Astrocyte of the cerebellum (primary cell): ENCODE measurements at places on chromosomes 5 and 9.
A peak's percentile ranks its signal among the peaks of the same experiment; 100 is the strongest.

DNA sequence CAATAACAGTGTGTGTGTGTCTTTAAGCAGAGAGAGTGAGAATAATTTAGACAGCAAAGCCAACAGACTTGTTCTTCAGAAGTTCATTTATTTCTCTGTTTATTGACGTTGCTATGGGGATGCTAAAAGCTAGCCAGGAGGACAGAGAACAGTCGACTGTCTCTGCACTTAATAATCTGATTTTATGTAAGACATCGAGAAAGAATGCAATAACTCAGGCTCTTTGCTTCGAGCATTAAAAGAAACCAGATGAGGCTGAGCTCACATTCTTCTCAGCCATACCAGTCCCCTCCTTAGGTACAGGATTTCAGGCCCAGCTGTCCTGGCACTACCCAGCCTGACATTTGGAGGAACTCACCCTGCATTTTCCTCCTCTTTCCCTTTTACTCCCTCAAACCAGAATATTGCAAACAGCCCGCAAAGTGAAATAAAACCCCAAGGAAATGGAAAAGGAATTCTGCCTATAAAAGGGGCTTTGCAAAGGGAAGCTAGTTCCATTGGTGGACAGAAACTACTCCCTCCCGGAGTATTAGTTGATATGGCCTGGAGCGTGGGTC is 44.5 kb upstream of the DPYSL3 start:
- DNase-seq = peak; percentile 73

GRCh38 chr9:135613946-135614805 is 25.2 kb downstream of the GLT6D1 start:
- no peak for DNase-seq

DNA sequence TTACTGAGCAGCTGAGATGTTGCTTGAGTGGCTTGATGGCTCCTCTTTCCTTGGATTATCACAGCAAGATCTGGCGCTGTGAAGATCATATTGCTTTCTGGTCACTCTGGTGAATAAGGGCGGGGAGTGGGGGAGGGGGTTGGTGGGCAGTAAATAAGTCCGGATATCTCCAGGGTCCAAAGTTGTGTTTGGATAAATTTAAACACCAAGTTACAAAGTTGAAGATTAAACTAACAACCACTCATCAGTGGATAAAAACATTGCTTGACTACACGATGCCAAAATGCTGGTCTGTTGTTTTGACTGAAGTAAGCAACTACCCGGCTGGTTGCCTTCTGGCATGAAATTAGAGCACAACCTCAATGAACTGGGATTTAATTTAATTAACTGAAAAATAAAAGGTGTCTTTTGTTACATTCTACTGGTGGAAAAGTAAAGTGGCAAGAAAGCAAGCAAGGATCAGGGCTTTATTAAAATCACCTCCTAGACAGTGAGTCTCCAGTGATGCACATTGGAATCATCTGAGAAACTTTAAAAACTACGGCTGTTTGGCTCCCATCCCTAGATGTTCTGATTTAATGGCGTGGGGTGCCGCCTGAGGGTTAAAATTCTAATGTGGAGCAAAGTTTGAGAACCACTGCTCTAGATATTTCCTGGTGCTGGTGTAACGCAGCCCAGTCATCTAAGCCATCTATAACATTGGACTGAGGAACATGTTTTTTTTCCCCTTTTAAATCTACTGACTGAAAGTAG is 86.7 kb upstream of the AGXT2 start:
- no peak for DNase-seq

DNA sequence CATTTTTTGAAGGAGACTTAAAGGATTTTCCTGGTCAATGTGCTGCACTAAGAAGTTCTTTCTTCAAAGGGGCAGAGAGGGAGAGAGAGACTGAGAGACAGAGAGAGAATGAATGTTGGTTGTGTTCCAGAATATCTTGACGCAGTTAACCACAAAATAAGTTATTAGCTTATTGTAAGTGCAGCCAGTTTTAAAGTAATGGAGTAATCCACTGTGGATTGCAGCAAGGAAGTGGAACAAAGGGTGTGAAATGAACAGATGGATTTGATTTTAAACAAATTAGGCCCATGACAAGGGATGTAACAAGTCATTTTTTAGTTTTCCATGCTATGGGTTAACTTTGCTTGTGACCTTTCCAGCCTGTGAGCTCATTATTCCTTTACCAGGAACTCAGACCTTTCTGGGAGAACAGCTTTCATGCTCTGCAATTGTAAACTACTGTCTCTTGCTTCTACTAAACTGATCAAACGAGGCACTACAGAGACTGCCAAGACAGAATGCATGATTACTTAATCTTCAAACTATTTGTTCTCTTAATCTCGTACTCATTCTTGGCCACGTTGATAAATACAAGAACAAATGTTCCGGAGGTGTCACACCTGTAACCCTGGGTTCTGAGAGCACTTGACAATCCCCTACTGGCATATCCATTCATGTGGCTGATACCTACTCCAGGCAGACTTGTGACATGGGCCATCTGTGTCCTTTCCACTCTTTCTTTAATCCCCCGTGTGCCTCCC is 131.1 kb downstream of the TLE1 start:
- peak; percentile 85 for DNase-seq

DNA sequence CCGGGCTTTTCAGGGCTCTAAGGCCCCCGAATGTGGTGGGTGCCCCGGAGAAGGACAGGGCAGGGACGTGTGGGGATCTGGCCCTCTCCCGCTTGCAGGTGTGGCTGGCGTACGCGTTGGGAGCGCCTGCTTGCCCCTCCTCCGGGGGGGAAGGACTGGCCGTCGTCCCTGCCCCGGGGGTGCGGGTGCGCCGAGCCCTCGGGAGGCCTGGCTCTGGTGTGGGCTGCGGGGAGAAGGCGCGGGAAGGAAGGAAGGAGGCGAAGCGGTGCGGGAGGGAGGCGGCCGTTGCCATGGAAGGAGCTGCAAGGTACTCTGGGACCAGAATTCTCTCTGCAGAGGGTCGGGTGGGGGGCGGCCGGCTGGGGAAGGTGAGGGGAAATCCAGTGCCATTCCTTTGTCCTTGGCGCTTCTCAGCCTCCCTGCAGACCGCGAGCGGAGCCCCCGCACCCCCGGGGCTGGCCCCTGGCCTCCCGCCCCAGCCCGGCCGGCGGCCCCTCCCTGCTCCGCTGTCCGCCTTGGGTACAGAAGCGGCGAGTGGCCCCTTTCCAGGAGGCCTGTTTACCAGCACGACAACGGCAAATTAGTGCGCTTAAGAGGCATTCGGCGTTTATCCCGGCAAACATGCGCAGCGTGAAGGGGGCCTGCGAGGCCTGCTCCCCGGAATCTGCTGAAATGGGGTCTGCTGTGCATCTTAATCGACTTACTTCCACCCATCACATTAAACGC is 67.1 kb upstream of the UNC5A start:
- DNase-seq = no peak

DNA sequence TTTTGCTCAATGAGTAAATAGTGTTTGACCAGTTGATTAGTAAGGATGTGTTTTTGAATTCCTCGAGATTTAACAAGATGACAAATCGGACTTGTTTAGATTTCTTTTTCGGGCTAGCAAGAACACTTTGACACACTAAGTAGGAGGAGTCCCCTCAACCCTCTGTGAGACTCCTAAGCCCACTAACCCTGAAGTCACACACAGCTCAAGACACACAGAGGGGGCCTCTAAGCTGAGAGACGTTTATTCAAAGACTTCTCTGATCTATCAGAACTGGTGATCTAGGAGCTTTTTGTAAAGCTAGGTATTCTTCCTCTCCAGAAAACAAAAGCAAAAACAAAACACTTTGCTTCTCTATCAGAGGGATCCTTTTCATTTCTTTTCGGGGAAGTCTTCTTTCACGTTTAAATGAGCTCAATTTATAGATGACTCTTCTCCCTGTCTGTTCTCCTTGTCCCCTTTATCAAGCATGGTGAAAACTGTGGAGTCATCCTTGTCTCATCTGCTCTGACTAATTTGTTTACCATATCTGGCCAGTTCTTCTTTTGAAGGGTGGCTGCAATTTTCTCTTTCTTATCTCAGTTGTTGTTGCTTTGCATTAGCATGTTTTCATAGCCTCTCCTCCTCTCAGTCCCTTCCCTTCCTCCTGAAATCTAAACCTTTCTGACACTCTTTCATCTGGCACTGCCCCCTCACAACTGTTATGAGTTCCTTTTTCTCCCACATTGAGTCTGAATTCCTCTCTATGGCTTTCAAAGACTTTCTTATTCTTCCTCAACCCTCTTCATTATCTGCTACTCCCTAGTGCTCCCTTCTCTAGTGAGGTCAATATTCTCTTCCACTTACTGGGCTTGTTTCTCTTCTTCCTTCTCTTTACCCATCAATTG is 68.5 kb upstream of the RAI14 start:
- no peak for DNase-seq

GRCh38 chr9:2023532-2023931 is 8.4 kb downstream of the SMARCA2 start:
- no peak for DNase-seq

DNA sequence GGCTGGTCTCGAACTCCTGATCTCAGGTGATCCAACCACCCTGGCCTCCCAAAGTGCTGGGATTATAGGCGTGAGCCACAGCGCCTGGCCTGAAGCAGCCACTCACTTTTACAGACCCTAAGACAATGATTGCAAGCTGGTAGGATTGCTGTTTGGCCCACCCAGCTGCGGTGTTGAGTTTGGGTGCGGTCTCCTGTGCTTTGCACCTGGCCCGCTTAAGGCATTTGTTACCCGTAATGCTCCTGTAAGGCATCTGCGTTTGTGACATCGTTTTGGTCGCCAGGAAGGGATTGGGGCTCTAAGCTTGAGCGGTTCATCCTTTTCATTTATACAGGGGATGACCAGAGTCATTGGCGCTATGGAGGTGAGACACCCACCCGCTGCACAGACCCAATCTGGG is 1.5 kb downstream of the CA9 start:
- no peak for DNase-seq

- DNase-seq = no peak
Observed at GRCh38 chr9:135888766-135889394, 18.5 kb downstream of the CAMSAP1 start.

- no peak for DNase-seq
Observed at GRCh38 chr9:113310538-113310937, 7.4 kb upstream of the RNF183 start.

DNA sequence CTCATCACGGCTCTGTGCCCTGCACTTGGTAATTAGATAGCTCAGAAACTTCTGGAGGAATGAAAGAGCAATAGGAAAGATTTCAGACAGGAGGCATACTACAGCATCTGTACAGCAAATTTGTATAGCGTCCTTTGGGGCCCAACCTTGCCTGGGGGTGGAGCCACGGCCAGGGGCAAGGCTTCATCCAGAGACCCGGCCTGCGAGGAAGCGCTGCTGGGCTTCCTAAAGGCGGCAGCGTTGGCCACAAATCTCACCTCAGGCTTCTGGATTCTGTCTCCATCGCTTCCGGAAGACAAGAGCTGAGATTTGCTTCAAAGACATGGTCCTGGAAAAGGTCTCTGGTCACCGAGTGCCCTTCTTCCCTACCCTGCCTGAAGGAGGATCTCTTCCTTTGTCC is 12.2 kb upstream of the SPATA31D1 start:
- no peak for DNase-seq

DNA sequence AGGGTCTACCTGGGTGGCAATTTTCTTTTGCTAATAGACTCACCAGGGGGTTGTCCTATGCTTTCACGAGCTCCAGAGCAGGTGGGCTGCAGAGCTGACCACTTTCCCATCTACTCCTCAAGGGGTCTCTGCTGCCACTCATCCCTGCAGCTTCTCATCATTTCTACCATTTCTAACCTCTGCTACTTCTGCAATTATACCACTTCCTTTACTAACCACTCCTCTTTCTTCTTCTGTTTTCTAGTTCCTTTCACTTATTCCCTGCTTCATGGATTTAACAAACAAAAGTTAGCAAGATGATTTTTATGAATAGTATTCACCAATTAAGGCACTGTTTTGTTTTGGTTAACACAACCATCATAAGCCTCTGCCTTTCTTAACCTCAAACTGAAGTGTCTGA is 34.5 kb upstream of the NIPBL start:
- DNase-seq = no peak

- DNase-seq = no peak
Observed at GRCh38 chr9:105445203-105445881, 2.5 kb upstream of the FSD1L start.

GRCh38 chr5:140925806-140926442 is at the start of gene PCDHAC1:
Gene PCDHAC1 (plus strand): TSS chr5:140926299. CDS start chr5:140926893, 594 bp downstream.
- no peak for DNase-seq

- no peak for DNase-seq
Observed at GRCh38 chr5:55081541-55081940, 20.9 kb upstream of the GZMA start.

DNA sequence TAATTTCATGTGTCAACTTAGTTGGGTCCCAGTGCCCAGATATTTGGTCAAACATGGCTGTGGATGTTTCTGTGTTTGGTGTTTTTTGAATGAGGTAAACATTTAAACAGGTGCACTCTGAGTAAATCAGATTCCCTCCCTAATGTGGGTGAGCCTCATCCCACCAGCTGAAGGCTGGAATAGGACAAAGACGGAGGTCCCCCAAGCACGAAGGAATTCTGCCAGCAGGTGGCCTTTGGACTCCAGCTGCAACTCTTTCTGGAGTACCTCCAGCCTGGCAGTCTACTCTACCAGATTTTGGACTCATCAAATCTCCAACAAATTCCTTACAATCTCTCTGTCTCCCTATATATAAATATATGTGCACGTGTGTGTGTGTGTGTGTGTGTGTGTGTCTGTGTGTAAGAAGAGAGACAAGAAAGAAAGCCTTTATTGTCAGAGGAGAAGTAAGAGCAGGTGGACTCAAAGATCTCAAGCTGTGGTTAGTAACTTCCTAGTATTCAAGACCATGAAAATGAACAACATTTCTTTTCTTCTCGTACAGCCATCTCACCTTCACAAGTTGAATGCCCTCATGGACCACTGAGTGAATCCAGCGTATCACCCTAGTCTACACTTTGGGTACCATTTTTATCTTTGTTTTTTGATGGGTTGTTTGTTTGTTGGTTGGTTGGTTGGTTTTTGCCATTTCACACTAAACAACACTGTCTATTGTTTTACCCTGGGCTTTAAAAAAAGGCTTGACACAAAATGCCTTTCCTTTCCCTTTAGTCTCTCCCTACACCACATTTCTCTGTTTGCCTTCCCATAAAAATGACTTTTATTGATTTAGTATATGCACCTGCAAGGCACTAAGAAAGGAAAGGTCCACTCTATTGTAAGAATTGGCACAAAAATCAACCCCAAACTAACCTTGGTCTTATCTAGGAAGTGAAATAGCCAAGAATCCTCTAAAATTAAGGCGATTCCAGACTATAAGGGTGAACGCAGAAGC is 118.7 kb downstream of the TENT4A start:
- DNase-seq = no peak

DNA sequence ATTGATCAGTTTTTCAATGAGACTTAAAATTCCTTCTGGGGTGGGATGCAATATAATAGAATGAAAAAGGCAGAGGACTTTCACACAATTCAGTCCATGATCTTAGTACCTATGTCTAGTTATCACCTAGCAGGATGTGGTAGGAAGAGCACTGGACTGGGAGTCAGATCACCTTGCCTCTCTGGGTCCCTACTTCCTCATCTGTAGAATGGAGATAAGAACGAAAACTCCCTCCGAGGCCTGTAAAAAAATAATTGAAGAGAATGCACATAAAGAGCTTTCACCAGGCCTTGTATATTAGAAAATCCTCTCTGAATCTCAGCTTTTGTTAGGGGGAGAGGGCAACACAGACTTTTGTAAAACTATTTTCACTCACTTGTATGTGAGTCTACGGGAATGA is 681 bp upstream of the TMEFF1 start:
- no peak for DNase-seq
